Stimulated activated naive CD8-positive, alpha-beta T cell treated with anti-CD3 and anti-CD28 coated beads, Interleukin-15, Interleukin-2, amounts not matched to agents 100 U/mL and 50 U/mL, for 24 hours (primary cell): ENCODE measurements at places on chromosomes 4 and X.

- DNase-seq = no peak
These were observed 32.3 kb downstream of the C4orf54 start for GRCh38 chr4:99625369-99625768.

DNA sequence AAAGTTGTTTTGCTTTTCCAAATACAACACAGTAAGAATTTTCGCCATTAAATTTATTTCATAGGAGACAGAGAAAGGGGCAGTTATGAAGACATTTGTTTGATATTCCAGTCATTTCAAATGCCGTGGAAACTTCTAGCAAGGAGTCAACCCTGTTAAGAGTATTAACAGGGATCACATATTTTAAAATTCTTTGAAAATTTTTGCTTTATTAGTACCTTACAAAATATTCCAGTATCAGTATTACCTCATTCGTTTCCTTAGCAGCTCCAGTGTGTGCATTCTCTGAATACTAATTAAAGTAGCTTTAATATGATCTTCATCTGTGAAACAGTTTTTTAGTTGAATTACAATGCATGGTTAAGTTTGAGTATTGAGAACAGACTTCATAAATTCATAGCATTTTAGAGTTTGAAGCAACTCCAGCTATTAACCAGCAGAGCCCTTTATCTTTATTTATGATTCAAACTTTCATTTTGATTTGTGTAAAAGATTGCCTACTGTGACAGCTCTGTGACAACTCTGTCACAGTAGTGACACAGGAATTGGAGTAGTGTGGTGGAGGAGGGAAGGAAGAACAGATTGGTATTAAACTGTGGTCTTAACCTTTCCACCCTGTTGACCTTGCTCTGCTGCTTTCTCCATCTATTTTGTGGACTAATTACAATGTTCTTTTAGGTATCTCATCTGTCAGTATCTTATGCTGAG, 86.3 kb downstream of the PDLIM5 start:
- no peak for DNase-seq

GRCh38 chr4:3243136-3243780, 5.7 kb upstream of the MSANTD1 start:
- no peak for DNase-seq

GRCh38 chr4:114037988-114038387, 58.5 kb upstream of the ARSJ start:
- no peak for DNase-seq

DNA sequence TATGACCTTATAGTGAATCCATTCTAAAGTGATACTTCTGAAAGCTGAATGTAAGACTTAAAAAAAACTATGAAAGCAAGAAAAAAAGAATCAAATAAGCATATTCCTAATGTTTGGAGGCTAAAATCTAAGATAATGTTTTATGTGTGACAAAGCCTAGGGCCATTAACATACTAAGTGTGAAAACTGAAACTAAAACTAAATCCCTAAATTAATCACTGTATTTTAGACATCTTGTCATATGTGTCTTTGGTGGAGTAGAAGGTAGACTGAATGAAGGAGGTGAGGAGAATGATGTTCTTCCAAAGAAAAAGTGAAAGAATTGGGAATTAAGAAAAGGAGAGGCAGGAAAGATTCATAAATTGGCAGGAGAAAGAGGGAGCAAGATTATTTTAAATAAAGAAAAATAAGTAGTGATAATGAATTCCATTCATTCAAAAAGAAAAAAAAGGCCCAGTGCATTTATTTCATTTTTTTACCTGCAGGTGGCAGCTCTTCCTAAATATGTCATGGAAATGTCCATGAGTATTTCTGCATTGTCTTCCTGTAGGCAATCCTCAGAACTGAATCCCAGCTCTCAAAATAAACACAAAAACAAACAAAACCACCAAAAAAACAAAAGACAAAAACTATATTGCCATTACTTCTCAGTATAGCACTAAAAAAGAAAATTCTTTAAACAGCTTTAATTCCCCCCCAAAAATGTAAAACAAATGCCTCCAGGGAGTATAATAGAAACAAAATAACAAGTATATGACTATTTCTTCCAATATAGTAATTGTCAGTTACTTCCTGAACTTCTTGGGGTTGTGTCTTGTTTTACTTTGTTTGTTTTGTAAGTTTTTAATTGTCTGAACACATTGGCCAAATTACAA, 17.0 kb upstream of the AP1AR start:
- no peak for DNase-seq

- DNase-seq = no peak
These were observed 60.4 kb upstream of the GRPEL1 start for GRCh38 chr4:7128234-7128633.

DNA sequence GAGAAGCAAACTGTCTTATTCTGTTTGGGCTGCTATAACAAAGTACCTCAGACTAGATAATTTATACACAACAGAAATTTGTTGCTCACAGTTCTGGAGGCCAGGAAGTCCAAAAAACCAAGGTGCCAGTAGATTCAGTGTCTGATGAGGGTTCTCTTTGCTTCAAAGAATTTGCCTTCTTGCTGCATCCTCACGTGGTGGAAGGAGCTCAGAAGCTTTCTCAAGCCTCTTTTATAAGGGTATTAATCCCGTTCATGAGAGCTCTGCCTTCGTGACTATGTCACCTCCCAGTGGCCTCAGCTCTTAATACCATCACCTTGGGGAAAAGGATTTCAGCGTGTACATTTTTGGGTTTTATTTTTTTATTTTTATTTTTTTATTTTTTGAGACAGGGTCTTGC, 20.1 kb downstream of the CA5B start:
- no peak for DNase-seq

- DNase-seq = no peak
These were observed at the start of gene SORBS2 for GRCh38 chr4:185811509-185812364. Gene SORBS2, minus strand, starts transcription at chr4:185812194. Its CDS starts 121,623 bp downstream, at chr4:185690571.
